ENCODE measurements at places on chromosomes 5 and 9. TPM values are rescaled to one million over a fixed set of nuclear protein-coding genes. Genes with fewer than 3 reads are reported as not detected.

DNA sequence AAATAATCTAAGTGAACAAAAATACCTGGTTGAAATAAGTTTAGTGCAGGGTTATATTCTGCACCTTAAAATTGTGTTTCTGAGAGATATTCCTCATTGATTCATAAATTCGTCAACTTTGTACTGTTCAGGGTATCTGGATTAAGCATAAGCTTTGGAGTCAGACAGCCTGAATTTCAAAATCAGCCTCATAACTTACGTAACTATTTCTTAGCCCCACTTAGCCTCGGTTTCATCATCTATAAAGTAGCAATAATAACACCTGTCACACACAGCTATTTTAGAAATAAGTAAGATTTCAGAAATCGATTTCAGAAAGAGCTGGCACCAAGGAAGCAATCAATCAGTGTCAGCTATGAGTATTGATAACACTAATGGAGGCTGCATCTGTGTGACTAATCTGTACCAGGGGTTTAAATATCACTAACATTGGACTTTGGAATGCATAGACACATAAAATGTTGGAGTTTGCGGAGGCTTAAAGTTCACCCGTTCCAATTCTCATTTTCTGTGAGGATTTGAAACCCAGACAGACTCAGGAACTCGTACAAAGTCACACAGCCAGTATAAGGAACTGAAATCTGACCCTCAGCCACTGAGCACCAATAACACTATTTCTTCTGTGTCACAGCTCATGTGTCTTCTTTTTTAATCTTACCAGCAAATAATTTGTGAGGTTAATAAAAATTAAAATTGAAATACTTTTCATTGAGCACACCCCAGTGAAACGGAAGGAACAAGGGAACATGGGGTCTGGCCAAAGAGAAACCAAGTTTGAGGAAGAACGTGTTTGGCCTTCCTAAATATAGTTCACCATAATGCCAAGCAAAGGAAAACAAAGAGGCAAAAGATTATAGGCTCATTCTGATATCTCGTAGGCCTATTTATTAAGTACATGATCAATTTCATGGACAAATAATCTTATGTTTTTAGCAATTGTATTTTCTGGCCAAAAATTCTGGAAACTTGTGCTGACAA is 194.4 kb upstream of the PTGER4 start:
- no peak for DNase-seq

- no peak for DNase-seq
Observed at GRCh38 chr5:109911731-109912130, 222.0 kb downstream of the MAN2A1 start.

DNA sequence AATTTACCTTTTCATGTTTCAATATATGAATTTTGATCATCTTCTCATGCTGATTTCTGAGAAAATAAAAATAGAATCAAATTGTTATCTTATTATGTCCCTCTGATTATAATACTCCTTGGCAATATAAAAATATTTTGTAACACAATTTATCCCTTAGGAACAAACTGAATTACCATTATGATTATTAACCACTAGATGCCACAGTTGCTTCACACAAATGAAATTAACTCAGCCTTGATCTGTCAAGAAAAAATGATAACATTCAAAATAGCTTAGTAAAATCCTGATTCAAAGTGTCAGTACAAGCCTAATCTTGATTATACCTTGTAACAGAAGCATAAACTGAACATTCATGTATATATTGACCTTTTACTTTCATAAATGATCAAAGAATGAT is 4.8 kb upstream of the CHSY3 start:
- peak; percentile 59 for DNase-seq

DNA sequence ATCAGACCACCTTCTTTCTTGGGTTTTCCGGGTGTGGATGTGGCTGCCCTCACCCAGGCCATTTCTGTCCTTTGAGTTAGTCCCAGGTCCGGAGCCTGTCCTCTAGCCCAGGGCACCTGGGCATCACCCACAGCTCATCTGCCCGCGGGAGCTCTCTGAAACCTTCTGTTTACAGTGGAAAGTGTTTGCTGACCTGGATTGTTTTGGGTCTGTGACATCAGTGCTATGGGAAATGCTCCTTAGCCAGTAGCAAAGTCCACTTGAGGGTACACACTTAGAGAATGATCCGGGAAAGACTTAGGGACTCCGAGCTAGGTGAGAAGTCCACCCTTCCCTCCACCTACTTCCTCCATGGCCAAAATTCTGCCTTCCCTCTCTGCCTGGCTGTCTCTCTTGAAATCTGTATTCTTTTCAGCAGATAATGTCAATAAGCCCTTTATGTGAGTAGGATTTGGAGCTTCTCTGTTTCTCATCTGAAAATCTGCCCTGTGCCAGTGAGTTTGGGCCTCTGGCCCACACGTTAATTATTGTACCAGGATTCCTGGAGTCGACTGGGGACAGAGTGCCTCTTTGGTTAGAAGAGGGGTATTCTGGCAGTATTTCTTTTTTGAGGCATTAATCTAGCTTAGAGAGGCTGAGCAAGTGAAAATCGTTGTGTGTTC is 19.9 kb downstream of the ABLIM3 start:
- DNase-seq, result no peak

DNA sequence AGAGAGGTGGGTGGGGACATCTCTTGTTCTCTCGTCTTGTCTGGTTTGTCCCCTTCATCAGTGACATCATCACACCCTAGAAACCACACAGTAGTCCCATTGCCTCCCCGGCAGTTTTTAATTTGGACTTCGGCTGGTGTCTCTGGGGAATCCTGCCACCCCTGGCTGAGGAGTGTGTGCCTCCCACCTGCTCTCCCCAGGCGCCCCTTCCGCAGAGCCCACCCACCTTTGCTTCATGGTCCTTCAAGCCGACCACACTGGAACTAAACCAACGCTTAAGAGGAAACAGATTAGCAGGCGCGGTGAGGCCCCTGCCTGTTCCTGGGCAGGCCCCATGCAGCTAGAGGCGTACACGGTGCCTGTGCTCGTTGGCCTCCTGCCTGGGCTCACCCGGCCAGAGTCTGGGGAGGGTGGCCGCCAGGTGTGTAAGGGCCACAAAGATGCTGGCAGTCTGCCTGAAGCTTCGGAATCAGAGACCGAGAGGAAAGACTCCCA is 107.6 kb upstream of the SPRY4 start:
- no peak for DNase-seq

GRCh38 chr9:93471124-93471523 is 17.7 kb upstream of the FAM120AOS start:
- no peak for DNase-seq

DNA sequence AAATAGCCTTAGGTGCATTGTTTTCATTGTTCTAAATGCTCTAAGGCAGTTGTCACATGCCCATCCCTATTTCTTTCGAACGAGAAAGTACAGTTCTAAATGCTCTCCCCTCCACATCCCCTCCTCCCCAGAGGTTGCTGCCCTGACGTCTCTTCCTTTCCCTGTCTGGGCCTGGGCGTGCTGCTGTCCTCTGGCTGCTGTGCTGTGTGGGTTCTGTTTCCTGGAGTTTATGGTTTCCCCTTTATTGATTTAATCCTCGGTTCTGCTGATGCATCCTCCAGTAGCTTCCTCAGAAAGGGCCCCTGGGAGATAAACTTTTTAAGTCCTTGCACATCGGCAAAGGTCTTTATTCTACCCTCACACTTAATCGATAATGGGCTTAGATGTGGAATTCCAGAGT is 48.8 kb downstream of the MVB12B start:
- no peak for DNase-seq

GRCh38 chr5:164191240-164191639 is 685.8 kb downstream of the MAT2B start:
- DNase-seq, result peak; percentile 56

- DNase-seq, result no peak
Observed at GRCh38 chr5:134649163-134649835, 714 bp downstream of the SEC24A start.

DNA sequence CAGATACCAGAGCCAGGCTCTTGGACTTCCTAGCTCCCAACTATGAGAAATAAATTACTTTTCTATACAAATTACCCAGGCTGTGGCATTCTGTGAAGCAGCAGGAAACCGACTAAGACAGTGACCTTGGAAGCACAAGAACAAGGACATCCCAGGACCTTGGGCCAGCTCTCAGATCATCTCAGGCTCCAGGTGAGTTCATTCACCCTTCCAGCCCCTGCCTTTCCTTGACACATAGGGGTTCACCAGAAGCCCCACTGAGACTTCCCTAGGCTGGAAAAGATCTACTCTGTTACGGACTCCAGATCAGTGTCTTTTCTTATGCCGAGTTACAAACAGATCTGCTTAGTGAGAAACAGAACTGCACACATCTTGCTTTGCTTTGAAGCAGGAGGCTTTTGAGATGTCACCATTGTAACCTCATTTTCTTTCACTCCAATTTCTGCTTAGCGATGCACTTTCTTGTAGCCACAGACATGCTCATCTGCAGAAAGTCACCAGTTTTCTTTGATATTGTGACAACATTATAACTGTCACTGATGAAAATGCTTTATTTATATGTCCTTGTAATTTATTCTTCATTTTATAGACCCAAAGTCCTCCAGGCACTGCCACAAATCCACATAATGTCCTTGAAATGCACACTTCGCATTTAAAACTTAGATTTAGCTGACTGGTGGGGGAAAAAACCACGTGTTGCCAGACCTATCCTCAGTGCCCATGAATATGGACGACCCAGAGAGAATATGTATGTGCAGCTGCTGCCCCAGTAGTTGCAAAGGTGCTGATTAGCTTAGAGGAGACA is 8.1 kb downstream of the CD180 start:
- no peak for DNase-seq

GRCh38 chr9:127505396-127506116 is 54.2 kb downstream of the LRSAM1 start:
- no peak for DNase-seq

The FOXD4L4 gene
- total RNA-seq, result 0.13 TPM

The PCDHA6 gene
- not detected for total RNA-seq

The NME5 gene
- total RNA-seq, result 1.9 TPM

The SLC23A1 gene
- total RNA-seq, result not detected

The PCDHA11 gene
- under 0.01 TPM for total RNA-seq

The DMRT1 gene
- not detected for total RNA-seq

The IL33 gene
- total RNA-seq, result 2.8 TPM

The PTGS1 gene
- total RNA-seq, result 1.8 TPM

The NRARP gene
- total RNA-seq, result 36.6 TPM

The LRRTM2 gene
- total RNA-seq, result 1.4 TPM

Data from dermis microvascular lymphatic vessel endothelial cell (primary cell).